ENCODE measurements at places on chromosomes 1 and 21.

GRCh38 chr1:117036018-117036461, 24.1 kb upstream of the TTF2 start:
- DNase-seq = no peak

GRCh38 chr1:171141688-171142415, 43.2 kb upstream of the FMO2 start:
- DNase-seq = no peak

DNA sequence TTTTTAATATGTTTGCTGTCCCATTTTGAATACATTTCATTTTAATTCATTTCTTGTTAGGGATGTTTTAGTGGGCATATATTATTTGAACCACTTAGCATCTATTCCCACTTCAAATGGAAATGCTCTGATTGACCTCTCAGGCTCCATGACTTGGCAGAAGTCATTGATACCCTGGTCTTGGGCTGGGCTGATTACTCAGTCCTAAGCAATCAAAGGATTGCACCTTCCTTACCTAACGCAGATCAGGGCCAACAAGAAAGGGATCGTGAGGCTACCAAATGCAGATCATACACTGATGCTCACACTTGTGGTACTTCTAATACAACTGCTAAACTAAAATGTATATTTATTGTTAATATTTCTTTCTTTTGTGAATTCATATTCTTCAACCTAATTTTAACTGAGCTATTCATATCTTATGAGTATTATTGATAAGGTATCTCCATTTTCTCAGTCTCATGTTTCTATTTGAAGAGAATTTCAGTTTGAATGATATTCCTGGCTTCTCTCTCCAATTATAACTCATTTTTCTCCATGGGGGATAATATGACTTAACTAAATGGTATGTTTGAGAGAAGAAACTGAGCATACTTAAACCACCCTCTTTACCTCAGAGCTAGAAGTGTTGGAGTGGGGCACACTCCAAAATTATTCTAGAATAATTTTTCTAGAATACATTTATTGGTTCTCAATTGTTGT, 615.5 kb upstream of the ADAMTS5 start:
- DNase-seq = no peak

GRCh38 chr1:118661769-118662320, 326.3 kb downstream of the TBX15 start:
- no peak for DNase-seq
